RKO (cell line): ENCODE measurements at places on chromosomes 1 and 21.

GRCh38 chr21:45248893-45249381 lies 38.8 kb downstream of the POFUT2 start:
- DNase-seq: no peak

GRCh38 chr1:30684881-30685795 lies 38.2 kb downstream of the MATN1 start:
- DNase-seq: no peak

- peak; percentile 23 for DNase-seq
These were observed 32.3 kb downstream of the SLC66A1 start for GRCh38 chr1:19344372-19344810.

DNA sequence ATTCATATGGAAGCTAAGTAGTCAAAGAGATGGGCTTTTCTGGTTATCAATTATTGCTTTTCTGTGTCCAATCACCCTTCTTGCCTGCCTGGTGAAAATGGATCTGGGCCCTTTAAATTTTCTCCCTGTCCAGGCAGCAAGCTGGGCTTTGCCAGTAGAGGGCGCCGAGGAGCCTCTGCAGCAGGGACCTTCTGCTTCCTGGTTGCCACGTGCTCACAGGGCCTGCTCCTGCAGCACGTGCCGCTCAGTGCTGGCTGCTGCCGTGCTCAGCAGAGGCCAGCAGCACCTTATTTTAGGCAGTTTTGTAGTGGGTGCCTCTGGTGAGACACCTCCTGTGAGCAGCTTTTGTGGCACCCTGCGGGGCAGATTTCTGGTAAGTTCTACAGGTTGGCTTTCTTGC lies 4.0 kb downstream of the ACTL8 start:
- DNase-seq: peak; percentile 34

GRCh38 chr1:193270996-193271395 lies 84.6 kb upstream of the B3GALT2 start:
- DNase-seq: no peak

- DNase-seq: no peak
These were observed 12.3 kb upstream of the DENND2D start for GRCh38 chr1:111212634-111213335.

DNA sequence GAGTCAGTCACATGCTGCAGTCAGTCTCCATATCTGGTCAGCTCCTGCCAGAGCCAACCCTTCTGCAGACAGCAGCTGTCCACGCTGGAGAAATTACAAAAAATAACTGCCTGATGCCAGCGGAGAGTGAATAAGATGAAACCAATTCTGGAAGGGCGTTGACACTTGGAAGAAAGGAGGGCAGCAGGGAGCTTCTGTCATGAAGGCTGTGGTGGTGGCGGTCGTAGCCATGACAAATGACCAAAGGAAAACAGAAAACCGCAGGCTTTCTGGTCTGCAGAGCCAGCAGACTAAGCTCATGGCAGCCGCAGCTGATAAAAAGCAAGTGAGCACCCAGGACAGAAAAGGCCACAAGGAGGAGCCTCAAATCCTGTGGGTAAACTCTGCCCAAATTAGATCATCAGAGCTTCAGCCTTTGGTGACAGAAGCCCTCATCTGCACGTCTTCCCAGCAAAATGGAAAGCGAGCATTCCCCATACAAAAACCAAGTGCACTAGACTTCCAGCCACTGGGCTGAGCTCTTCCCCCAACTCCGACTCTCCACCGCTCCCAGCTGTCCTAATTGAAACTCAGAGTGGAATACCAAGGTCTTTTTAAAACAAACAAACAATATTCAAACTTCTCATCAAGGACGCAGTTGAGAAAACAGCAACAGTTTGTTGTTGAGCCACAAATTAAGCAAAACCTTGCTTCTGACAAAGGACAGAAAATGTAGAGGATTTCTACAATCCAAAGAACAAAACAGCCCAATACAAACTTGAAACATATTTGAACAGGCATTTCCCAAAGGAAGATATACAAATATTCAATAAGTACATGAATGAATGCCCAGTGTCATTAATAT lies 28.7 kb downstream of the RSPH1 start:
- peak; percentile 28 for DNase-seq

DNA sequence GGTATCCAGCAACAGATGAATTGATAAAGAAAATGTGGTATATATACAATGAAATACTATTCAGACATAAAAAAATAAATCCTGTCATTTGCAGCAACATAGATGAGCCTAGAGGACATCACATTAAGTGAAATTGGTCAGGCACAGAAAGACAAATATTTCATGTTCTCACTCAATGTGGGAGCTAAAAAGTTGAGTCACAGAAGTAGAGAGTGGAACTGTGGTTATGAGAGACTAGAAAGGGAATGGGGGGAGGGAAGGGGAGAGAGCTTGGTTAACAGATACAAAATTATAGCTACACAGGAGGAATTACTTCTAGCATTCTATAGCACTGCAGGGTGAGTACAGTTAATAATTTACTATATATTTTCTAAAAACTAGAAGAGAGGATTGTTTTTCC lies 37.1 kb upstream of the SERPINC1 start:
- no peak for DNase-seq

DNA sequence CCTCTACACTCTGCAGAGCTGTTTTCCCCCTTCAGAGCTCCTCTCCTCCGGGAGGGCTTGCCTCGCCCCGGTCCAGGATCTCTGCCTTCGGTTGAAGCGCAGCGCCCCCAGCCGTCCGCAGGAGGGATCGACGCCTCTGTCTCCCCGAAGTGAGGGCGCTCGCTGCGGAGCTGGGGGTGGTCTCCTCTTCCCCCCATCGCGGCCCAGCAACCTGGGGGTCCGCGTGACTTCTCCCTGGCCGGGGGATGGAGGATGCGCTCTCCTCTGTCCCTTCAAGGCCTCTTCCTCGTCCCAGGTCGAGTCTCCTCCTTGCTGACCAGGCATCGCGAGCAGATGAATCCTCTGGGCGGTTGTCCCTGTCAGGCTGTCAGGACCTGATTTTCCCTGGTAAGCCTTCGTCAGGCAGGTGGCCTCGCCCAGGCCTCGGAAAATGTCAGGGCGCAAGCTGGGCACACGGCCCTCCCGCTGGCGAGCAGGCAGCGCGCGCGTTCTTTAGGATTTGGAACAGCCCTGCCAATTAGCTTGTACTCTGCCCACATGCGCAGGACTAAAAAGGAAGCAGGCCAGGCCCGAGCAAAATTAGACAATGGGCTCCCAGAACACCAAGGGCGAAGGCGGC lies 90.5 kb downstream of the EDEM3 start:
- no peak for DNase-seq

DNA sequence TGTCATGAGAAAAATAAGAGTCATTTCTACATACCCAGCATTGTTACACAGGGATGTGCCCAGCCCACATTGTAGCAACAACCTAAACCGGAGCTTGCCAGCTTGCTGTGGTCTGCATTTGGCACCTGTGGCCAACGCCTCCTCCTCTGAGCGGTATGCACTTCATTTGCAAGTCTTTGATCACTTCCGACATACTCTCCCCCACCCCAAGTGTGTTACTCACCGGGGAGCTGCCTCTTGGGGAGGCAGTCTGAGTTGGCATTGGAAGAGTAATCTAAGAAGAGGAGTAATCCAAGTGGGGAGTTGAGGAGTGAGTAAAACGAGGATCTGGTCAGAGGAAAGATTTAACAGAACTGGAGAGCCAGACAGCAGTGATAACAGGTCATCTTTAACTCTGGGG lies 3.8 kb downstream of the BCL9 start:
- peak; percentile 55 for DNase-seq

- no peak for DNase-seq
These were observed 69.4 kb downstream of the RGS2 start for GRCh38 chr1:192878249-192878648.

DNA sequence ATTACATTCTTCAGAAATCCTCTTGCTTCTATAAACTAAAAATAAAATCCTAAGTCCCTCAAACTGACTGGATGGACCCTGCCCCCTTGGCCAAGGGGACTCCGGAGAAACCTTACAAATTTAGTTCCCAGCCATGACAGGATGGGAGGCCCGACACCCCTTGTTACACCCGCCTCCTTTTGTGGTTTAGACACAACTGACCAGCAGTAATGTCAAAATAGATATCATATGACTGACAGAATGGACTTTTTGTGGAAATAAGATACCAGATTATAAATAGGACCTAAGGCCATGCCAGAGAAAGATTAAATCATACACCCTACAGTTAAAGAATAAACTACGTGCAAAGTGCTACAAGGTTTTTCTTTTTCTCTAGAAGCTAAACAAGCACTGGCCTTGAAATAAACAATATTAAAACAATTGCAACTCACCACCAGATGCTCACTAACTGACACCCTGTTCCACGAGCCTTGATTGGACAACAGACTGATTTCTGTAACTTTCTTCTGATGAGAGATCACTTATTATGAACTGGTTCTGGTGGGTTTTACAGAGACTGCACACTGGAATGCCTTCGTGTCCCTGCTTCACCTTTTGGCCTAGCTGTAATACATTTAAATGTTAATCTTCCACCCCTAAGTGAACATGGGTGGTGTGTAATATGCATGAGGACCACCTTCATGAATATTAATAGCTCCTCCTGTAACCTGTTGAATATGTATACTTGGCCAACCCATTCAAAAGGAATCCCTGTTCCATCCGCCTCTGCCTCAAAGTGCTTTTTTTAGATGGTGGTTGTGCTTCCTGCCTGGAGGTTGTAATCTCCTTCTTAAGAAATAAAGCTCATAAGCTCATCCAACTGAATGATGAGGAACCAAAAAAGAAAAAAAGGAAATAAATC lies 99.6 kb downstream of the ODF2L start:
- DNase-seq: no peak

- no peak for DNase-seq
These were observed 4.2 kb upstream of the STXBP3 start for GRCh38 chr1:108742253-108742652.

- no peak for DNase-seq
These were observed 130.2 kb downstream of the TGFBR3 start for GRCh38 chr1:91755702-91756287.

DNA sequence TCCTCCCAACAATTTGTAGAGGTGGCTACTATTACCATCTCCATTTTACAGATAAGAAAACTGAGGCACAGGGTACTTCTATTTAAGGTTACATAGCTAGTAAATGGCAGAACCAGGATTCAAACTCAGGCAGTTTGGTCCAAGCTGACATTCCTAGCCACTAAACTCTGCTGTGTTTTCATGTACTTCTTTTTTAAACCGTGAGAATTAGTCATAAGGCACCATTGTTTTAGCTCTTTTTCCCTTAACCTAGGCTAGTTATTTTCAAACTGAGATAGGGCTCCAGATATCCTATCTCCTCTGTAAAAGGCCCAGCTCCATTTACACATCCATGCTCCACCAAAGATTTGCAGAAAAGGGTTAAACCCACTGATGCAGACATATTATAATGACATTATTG lies 92.9 kb downstream of the PTPN14 start:
- DNase-seq: no peak

- DNase-seq: no peak
These were observed 3.6 kb downstream of the AJAP1 start for GRCh38 chr1:4657960-4658541.

- DNase-seq: no peak
These were observed 25.0 kb downstream of the ABCA4 start for GRCh38 chr1:94095744-94096469.

DNA sequence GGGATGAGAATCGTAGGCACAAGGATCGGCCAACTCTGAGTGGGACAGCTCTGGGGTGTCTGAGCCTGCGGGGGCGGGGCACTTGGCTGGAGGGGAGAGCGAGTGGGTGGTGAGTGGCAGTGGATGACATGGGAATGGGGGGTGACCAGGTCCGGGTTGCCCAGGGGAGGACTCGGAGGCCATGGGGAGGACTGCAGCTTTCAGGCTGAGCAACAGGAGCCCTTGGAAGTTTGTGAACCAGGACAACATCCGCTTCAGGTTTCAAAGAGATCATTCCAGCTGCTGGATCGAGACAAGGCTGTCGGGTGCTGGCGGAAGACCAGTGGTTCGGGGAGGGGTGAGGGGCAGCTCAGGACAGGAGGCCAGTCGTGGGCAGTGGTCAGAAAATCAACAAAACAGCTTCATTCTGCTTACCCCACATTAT lies 124.4 kb upstream of the IRF2BP2 start:
- no peak for DNase-seq

DNA sequence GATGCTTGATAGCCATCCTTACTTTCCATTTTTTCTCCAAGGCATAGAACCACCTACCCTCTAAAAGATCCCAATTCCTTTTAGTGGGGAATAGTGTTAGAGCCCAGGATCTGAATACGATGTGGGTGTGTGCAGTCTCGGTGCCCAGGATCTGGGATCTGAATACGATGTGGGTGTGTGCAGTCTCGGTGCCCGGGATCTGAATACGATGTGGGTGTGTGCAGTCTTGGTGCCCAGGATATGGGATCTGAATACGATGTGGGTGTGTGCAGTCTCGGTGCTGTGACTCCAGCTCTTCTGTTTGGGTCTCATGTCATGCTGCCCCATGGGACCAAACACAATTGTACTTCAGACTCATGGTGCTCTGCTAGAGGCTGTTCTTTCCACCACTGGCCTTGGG lies 265.5 kb downstream of the TRABD2B start:
- DNase-seq: no peak

GRCh38 chr1:150543500-150544143 lies 5.6 kb upstream of the ADAMTSL4 start:
- no peak for DNase-seq

- DNase-seq: no peak
These were observed 18.5 kb downstream of the SON start for GRCh38 chr21:33561373-33561772.

GRCh38 chr1:247647864-247648263 lies 31.7 kb downstream of the OR13G1 start:
- no peak for DNase-seq

GRCh38 chr1:227437495-227438008 lies 119.3 kb upstream of the CDC42BPA start:
- DNase-seq: peak; percentile 81

DNA sequence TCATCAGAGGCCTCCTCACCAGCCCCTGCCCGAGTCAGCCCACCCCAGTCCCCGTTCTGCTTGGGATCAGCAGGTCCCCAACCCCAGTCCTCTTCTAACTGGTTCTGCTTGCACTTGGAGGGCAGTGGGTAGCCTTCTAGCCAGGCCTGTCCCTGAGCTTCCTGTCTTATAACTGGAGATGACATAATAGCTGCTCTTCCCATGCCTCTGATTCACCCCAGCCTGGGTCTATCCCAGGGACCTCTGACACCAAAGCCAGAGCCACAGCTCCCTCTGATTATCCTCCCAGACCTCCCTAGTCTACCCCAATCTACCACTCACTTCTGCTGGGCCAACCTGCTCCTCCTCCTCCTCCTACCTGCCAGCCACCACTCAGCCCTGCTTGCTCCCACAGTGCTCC lies 31.4 kb downstream of the IQGAP3 start:
- DNase-seq: no peak

DNA sequence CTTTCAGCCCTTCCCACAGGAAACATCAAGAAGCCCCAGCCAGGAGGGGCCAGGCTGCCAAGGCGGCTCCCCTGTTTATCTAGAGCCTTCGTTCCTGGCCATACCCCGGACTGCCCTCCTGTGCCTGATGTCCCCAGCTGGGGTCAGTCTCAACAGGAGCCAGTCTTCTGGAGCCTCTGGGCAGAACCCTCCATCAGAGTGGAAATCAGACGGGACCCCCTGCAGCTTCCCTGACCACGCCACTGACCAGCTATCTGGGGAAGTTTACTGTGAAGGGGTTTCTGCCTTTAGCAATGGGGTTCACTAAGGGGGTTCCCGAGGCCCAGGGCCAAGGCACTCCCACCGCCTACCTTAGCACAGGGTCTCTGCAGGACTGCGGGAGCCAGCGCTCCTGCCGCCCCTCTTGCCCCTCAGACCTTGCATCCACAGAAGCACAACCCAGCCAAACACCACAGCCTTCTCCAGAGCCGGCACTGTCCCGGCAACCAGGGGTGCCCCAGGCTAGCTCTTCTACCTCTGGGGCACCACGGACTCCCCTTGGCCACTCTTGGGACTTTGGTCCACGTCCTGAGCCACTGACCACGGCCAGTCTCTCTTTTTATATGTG lies 3.5 kb upstream of the MTFR1L start:
- DNase-seq: no peak
